Stimulated activated CD8-positive, alpha-beta memory T cell treated with anti-CD3 and anti-CD28 coated beads, Interleukin-7, amount 100 ng/mL, for 48 hours (primary cell): ENCODE measurements at places on chromosomes 2 and 18.

- no peak for DNase-seq
Measured at GRCh38 chr2:127358971-127359370, 28.8 kb downstream of the MAP3K2 start.

GRCh38 chr2:187655001-187655400, 100.8 kb upstream of the TFPI start:
- no peak for DNase-seq

GRCh38 chr2:28607730-28608499, 112.1 kb downstream of the PLB1 start:
- no peak for DNase-seq

DNA sequence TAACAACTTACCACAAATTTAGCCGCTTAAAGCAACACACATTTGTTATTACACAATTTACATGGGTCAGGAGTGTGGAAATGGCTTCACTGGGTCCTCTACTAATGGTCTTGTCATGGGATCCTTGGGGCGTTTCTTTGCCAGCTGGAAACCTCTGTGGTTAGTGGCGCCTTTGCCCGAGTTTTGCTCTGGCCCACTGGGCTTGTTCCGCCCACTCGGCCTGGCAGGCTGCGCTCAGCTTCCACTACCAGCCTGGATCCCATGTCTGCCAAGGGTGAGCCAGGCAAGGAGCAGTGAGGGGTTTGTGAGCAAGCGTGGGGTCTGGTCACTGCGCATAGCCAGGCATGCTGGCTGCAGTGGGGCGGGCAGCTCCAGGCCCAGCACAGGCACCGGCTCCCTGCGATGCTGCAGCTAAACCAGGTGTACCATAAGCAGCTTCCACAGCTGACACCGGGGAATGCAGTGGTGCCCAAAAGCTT, 16.2 kb upstream of the MBD2 start:
- no peak for DNase-seq

DNA sequence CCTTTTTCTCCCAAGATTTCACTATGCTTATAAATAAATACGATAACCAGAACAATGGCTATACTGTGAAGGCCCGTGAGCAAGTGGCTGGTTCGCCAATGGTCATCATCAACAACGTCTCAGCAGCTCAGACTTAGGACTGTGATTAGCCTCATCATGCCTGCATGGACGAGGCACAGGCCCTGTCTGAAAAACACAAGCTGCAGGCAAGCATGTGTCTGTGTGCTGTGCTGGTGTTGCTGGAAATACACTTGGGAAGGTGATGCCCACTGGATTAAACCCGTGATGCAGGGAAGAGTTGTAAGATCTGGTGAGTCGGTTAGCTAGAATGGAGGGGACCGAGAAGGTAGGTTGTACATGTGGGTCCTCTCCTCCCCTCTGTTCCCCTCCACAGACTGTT, 111.5 kb upstream of the EPC2 start:
- no peak for DNase-seq

DNA sequence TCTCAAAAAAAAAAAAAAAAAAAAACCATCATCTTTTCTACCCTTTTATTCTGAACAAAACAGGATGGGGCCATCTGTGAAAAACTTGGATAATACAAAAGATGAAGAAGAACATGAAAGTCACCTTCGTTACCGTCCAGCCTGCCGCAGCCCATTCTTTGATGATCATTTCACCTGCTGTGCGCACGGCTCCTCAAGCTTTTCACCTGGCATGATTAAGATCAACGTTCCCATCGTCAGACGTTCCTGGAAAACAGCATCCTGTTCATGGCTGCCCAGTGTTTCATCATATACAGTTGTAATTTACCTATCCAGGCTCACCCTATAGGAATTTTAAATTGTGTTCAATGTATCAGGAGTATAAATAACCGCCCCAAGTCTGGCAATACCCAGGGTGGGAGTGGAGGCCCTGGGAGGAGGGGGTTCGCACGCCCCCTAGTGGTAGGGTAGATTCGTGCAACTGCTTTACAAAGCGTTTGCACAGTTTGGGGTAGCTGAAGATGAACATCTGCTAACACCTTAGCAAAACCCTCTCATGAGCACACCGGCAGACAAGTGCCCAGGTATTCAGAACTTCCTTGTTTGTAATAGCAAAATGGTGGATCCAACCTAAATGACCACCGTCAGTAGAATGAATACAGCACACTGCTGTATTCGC, 49.0 kb upstream of the GLI2 start:
- no peak for DNase-seq

DNA sequence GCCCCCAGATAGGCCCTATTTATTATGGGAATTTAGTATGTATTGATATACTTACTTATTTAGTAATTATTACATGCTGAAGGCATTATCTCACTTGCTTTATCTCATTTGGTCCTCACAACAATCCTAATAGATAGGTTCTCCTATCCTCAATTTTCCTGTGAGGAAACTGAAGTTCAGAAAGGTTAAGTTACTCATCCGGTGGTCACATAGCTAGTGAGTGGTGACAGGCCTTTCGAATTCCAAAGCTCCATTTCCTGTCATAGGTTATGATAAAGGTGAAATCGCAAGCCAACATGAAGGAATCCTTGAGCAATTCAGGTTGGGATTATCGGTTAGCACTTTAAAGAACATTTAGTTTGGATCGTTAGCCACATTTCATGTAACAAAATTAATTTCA, 33.3 kb downstream of the NAB1 start:
- DNase-seq: no peak

DNA sequence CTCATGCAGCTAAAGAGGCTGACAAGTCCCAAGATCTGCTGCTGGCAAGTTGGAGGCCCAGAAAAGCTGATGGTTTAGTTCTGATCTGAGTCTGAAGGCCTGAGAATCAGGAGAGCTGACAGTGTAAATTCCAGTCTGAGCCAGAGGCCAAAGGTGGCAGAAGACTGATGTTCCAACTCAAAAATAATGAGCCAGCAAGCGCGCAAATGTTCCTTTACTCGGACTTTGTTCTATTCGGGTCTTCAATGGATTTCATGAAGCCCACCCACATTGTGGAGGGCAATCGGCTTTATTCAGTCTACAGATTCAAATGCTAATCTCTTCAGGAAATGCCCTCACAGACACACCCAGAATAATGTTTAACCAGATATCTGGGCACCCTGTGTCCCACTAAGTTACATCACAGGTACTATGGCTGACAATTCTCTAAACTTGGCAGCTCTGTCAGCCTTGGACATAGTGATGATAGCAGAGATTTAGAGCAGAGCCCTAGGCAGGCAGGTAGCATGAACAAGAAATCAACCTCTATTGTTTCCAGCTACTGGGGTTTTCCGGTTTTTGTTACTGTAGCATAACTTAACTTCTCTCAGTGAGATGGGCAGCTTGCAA, 318.5 kb downstream of the HRH4 start:
- no peak for DNase-seq

DNA sequence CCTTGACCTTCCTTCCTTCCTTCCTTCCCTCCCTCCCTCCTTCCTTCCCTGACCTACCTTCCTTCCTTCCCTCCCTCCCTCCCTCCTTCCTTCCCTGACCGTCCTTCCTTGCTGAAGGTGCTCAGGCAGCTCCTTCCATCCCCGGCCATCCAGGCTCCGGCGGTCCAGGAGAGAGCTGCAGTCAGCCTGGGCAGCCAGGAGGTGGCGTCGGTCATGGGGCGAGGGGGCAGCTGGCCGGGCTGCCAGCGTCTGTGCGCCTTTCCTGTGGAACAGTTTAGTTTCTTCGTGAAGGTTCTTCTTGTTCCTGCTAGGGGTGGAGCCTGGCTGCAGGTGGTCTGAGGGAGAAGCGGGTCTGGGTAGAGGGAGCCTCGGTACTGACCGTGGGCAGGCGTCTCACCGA, 15.7 kb downstream of the GPR35 start:
- no peak for DNase-seq

DNA sequence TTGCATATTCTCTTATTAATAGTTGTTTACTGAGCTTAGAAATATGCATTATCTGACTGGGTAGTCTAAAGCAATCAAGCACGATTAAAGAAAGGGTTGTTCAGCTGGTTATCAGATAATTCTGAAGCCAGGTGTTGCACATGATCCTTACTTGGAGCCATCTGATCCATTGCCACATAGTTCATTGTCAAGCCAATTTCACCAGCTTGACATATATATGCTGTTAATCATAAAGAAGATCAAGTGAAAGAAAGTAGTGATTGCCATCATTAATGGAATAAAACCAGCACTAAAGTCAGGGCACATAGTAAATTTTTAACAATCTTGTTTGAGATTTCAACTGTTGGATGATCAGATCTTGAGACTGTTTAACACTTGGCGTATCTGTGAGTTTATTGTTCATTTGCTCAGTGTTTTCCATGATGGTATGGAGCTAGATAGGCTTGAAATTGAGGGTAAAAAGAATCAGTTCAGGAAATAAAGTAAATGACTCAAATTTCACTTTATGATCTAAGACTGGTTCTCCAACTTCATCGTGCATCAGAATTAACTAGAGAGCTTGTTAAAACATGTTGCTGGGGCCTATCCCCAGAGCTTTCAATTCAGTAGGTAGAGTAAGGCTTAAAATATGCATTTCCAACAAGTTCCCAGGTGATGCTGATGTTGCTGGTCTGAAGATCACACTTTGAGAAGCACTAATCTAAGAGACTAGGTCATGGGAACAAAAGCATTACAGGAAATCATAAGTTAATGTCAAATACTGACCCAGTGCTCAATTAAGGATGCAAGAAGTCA, 539.6 kb downstream of the SATB2 start:
- DNase-seq: no peak

DNA sequence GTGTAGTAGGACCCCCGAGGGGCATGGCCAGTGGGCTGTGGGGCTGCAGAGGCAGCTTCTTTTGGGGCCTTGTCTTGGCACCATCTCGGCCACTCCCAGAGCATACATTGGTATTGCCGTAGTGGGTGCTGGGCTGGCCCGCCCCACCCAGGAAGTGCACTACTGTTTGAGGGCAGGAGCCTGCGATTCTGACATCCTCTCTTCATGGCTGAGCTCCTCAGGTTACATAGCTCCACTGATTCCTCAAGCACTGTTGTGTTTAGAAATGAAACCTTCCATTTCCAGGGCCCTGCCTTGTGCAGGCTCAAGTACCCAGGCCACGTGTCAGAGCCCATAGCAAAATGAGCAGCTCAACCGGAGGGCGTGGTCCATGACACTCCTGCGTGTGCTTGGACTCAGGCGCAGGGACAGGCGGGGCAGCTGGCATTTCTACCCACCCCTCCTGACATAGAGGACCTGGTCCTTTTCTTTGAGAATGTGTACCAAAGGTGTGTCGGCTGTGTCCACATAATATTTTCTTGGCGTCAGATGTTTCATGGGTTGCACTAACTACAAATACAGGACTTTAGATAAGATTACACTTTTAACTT, 67.9 kb downstream of the DGKD start:
- peak; percentile 37 for DNase-seq

DNA sequence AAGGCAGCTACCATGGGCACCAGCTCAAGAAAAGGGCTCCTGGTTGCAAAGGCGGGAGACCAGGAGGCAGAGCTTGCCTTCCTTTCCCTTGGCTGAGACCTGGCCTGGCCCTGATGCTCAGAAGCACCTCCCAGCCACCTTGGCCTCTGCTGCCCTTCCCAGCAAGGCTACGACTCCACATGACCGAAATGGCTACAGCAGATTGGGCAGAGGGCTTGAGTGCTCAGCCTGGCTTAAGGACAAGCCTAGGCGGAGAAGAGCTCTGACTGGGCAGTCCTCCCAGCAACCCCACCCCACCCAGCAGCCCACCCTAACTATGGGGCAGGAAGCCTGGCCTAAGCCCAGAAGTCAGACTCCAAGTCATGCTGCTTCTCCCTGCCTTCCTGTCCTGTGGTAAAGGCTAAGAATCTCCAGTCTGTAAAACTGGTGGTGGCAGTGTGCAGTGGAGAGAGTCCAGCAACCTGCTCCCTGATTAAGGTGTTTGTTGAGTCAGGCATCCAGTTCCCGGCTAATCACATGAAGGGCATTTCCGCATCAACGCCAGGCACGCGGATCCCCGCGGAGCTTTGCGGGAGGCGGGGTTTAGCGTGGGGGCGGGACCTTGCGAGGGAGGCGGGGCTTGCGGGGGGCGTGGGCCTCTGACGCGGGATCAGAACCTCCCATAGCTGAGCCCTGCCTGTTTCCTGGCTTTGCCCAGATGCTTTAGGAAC, 256.0 kb downstream of the BCL11A start:
- no peak for DNase-seq

- no peak for DNase-seq
Measured at GRCh38 chr2:32963941-32964340, 17.2 kb downstream of the LTBP1 start.

DNA sequence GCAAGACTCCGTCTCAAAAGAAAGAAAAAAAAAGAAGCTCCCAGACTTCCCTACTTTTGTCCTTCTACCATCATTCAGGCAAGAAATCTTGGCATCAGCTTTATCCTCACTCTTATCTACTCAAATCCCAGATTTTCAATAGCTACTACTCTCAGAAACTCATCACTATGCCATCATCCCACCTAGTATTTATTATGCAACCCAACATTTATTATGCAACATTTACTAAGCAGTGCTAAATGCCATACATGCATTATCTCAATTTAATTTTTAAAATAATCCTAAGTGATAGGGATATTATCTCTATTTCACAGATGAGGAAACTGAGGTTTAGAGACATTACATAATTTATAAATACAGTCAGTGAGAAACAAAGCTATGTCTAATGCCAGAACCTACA, 4.1 kb downstream of the USP37 start:
- no peak for DNase-seq

DNA sequence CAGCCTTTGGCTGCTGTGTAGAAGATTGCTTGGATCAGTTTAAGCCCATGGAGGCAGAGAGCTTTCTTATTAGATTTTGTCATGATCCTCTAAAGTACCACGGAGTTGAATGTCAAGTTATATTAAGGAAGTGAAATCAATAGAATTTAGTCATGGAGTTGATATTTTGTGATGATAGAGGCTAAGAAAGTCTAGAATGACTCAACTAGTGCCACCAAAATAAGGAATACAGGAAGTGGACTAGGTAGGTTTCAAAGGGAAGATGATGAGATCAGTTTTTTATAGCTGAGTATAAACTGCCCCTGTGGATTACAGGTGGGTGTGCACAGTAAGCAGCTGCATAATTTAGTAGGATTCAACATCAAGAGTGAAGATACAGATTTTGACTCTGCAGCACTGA, 25.2 kb downstream of the FBXO36 start:
- no peak for DNase-seq

GRCh38 chr2:168552450-168552856, 96.4 kb downstream of the CERS6 start:
- no peak for DNase-seq

DNA sequence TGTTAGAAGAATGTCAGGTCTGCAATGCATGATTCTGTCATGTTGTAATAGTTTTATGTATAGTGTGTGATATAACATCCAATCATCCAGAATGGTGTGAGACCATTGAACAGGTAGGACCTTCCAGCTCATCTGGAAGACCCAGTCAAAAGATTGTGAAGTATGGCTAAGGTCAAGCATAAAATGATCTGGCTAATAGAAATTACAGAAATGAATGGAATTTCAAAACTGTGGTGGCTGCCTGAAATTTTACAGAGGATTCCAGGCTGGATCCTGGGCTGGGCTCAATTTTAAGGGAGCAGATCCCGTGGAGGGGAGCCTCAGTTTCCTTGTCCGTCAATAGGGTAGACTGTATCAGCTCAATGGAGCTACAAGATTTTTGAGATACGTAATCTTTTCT, 39.1 kb downstream of the ACKR3 start:
- DNase-seq: no peak

- no peak for DNase-seq
Measured at GRCh38 chr2:85811180-85812093, 57.6 kb downstream of the ATOH8 start.

GRCh38 chr2:186907897-186908296, 58.9 kb upstream of the ZSWIM2 start:
- DNase-seq: no peak
